ENCODE measurements at places on chromosomes 7 and 10.
A peak's percentile ranks its signal among the peaks of the same experiment; 100 is the strongest.

DNA sequence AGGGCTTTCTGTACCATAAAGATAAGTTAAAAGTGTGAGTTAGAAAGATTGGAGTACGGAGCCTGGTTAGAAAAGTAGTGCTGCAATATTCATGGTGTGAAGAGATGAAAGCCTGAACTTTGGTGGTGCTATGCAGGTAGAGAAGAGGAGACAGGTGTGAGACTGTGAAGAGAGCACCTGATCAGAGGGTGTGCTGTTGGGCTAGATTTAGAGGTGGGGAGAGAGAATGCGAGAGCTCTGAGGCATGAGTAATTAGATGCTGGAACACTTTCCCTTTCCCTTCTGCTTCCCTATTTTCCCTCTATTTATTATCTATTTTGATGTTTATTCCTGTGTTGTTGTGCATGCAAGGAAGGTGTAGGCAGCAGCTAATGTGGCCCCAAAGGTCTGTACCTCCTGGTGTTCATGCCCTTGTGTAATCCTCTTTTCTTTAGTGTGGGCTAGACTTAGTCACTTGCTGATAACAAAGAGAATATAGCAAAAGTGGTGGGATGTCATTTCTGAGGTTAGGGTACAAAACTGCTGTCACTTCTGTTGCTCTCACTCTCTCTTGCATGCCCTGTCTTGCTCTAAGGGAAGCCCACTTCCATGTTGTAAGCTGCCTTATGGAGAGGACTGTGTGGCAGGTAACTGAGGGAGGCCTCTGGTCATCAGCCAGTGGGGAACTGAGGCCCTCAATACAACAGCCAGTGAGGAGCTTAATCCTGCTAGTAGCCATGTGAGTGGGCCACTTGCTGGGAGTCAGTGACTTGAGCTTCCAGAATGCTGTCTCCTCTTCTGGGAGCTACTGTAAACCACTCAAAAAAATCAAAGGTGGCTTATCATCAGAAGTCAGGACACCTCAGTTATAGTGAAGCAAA lies 2.6 kb upstream of the ATXN7L1 start:
- no peak for DNase-seq

GRCh38 chr10:112421731-112422130 lies 25.0 kb downstream of the ZDHHC6 start:
- no peak for DNase-seq

- no peak for DNase-seq
These were observed 18.0 kb downstream of the SH2B2 start for GRCh38 chr7:102304668-102305067.

DNA sequence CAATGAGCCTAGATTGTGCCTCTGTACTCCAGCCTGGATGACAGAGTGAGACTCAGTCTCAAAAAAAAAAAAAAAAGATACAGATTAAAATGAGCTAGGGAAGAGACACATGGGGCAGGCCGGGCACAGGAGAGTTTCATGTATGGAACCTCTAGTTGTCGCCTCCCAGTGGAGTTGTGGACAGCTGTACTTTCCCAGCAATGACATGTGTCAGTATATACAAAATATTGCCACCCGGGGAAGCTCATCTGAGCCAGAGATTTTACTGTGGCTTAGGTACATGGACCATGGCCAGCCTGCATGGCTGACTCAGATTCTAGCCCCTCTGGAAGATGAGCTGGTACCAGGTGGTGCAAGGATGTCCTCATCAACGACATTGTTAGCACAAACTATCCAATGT lies 87.4 kb downstream of the COL26A1 start:
- DNase-seq: no peak

GRCh38 chr7:20783125-20783699 lies 3.5 kb downstream of the SP8 start:
- no peak for DNase-seq

DNA sequence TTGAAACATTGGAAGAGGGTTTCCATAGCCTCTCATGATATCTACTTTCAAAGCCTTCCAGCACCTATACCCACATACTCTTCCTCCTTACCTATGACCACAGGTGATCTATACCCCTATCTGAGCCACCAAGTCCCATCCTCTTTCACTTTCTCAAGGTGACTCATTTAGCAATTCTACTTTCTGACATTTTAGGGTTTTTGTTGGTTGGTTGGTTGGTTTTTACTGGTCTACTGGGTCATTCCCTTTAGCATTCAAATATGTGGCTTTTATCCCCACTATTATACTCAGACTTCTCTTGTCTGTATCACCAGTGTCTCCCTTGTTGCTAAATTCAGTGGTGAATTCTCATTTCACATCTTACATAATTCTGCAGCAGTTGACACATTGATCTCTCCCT lies 130.4 kb upstream of the STEAP4 start:
- DNase-seq: no peak

DNA sequence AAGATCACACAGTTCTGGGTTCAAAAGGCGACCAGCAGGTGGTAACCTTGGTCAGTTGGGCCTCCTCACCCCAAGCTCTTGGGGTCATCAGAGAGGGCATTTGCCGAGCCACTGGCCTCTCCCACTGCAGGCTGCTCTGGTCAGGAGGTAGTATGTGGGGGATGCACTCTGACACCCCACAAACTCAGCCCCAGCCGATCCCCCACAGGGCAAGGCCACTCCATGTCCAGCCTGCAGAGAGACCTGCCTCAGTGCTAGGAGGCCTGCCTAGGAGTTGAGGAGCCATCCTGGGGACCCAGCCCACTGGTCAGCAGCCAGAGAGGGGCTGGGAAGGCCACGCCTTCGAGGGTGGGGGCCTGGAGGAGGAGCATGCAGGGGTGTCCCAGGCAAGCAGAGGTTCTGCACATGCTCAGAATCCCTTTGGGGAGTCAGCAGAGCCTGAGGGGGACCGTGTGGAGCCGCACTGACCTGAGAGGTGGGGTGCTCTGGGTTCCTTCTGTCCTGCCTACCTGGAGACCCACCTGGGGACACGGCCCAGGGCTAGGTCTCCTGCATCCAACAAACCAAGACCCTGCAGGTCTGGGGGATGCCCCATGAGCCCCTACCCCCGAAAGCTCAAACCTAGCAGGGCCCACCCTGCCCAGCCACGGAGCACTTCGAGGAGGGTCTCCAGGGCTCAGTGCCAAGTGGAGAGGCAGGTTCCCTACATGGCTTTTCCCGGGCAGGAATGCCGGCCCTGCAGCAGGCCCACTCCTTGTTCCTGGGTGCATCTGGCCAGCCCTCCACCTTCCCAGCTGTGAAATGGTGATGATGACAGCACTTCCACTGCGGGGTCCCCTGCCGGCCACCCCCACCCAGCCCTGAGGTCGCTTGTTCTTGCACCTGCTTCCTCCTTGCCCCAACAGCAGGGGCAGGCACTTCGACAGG lies 58.5 kb downstream of the RASGEF1A start:
- no peak for DNase-seq

DNA sequence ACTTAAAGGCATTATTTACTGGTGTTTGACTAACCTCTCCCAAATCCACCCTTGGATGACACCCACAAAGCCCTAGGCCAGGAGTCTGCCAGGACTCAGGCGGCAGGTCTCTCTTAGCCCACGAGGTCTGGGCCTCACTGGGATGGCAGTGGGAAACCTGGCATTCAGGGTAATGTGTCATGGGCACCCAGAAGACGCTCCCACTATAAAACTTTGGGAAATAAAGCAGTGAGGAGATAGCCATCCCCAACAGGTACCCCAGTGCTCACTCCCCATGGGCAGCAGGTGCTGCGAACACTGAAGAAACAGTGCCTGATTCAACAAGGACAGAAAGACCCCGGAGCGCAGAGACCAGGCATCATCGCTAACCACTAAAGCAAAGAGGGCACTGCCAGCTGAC lies 14.4 kb upstream of the PTPRN2 start:
- DNase-seq: no peak

- no peak for DNase-seq
These were observed 625.3 kb downstream of the PARD3 start for GRCh38 chr10:34189830-34190229.

GRCh38 chr7:1043552-1044188 lies 676 bp upstream of the GPR146 start:
- DNase-seq: no peak

DNA sequence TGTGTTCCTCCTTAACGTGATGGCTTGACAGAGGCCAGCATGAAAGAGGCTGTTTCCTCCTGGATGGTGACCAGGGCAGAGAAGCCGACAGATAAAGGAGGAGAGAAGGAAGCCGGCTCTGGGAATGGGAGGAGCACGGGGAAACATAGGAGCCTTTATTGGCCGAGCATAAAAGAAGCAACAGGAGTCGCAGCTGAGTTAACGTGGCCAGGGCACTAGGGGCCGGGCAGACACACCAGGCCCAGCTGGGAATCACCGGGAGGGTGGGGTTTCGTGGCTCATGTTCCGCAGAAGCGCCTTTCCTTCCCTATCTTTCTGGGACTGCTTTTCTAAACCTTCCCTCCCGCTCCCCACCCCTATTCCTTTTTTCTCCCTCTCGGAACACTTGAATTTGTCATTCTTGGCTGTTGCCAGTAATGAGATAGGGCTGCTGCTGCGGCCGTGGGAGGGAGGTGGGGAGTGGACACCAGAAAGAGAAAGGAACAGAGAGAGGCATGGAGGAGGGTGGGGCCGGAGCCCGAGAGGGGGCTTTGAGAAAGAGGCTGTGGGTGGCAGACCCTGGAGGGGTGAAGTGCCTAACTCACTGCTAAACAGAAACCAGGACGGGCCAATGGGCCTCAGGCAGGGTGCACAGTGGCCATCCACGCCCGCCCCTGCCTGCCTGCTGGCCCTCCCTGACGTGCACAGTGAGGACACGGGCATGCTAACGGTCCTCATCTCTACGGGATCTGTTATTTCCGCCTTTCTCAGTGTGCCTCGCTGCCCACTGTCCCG lies 65.2 kb downstream of the COL13A1 start:
- no peak for DNase-seq

GRCh38 chr10:125883211-125883610 lies 2.1 kb upstream of the DHX32 start:
- DNase-seq: no peak

GRCh38 chr7:105652359-105652993 lies 71.2 kb upstream of the EFCAB10 start:
- DNase-seq: peak; percentile 79

DNA sequence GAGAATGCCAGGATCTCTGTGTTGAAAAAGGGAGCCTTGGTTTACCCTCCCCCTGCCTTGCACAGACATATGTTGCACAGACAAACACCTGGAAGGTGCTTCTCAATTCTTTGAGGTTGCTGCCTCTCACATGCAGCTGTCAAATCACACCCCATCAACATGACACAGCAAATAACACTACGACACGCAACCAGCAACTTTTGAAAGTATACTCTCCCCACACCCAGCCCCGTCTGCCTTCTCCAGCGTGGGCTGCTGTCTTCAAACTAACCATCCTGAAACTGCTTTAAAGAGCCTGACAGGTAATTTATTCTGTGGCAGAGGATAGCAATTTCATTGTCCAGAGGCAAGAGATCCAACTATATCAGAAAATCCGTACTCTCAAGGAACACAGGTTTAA lies 136.1 kb downstream of the PLXNA4 start:
- DNase-seq: no peak

DNA sequence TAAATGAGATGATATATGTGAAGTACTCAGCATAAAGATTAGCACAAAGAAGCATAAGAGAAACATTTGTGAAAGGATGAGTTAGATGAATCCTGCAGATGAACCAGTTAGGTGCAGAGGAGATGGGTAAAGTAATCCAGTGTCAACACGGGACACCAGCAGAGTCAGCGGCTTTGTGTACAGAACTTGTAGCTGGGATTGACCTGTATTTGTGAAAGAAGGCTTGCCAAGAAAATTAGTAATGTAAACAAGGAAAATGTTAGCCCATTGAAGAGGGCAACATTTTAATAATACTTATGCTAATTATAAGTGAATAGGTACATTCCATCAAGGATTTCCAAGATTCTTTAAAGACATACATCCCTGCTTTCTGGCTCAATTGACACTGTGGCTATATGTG lies 255.7 kb downstream of the PTEN start:
- DNase-seq: no peak

DNA sequence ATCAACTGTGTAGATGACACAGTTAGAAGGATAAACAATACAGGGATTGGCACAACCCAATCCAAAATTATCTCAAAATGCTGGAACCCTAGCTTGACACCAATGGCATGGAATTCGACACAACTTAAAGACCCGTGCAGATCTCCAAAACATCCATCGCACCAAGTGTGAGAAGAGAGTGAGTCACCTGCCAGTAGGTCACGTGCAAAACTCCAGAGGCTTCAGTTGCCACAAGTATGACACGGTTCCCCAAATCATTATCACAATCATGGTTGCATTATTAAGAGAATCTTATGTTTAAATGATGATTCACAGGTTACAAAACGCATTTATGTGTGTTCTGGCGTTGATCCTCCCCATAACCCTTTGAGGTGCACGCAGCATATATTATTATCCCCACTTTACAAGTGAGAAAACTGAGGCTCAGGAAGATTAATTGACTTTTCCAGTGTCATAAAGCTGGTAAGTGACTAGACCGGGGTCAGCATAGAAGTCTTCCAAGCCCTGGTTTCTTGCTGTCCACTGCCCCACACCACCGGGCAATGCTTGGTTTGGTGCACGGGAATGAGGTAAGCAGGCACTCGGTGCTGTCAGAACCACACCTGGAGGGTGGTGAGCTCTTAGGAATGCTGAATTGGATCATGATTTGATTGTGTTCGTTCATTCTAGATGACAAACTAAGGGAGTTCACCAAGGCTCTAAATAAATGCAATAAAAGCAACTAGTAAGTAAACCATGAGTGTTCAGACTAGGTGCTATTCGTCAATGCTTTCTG lies 23.6 kb upstream of the STK17A start:
- no peak for DNase-seq

DNA sequence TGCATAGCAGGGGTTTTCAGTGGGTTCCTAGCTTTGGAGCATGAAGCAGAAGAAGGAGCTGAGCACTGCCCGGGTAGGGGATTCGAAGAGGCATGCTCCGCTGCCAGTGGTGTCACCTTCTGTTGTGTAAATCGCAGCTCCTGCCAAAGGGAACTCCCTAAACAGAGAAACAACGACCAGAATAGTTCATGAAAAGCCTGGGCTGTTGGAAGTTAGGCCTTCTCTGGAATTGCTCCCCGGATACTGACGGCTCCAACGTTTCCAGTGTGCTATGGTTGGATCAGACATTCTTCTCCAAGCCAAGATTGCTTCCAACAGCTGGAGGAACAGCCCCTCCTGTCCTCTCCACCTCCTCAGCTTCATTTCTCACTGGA lies 546.0 kb upstream of the FZD8 start:
- DNase-seq: no peak

GRCh38 chr10:63584725-63585035 lies 63.5 kb downstream of the REEP3 start:
- DNase-seq: no peak

- no peak for DNase-seq
These were observed 10.0 kb upstream of the EMX2 start for GRCh38 chr10:117532451-117533107.

Measured in stimulated activated naive CD8-positive, alpha-beta T cell treated with anti-CD3 and anti-CD28 coated beads, Interleukin-15, Interleukin-2, amounts not matched to agents 100 U/mL and 50 U/mL, for 24 hours (primary cell).